Activated CD4-positive, alpha-beta T cell treated with anti-CD3 and anti-CD28 coated beads, Interleukin-2, amount 10 ng/mL, durations not matched to agents 7 days and 5 days (primary cell): ENCODE measurements at places on chromosomes 4 and X. TPM values are rescaled to one million over a fixed set of nuclear protein-coding genes. Genes with fewer than 3 reads are reported as not detected.

- no peaks in the 10 kb centered on the region for H3K4me1 ChIP-seq
- DNase-seq = no peak
- H3K4me3 ChIP-seq = no peak overlapping the region
- H3K27me3 ChIP-seq = no peaks in the 10 kb centered on the region
- H3K27ac ChIP-seq = no peak overlapping the region
- H3K36me3 ChIP-seq = no peaks in the 10 kb centered on the region
These were observed 625.7 kb downstream of the SMARCA1 start for GRCh38 chrX:128897621-128898020.

GRCh38 chrX:107979534-107979933 is 2.6 kb downstream of the TEX13B start:
- no peaks in the 10 kb centered on the region for H3K36me3 ChIP-seq
- no peak for DNase-seq
- H3K27me3 ChIP-seq = no peaks in the 10 kb centered on the region
- H3K27ac ChIP-seq = no peak overlapping the region

LEF1 gene
- 386 TPM for total RNA-seq

CSAG1 gene
- not detected for total RNA-seq

GRCh38 chrX:41240509-41240908 is 93.5 kb upstream of the DDX3X start:
- H3K27me3 ChIP-seq = no peaks in the 10 kb centered on the region
- no peaks in the 10 kb centered on the region for H3K36me3 ChIP-seq
- peaks cover 8% of the 10 kb centered on the region for H3K4me1 ChIP-seq
- no peak overlapping the region for H3K27ac ChIP-seq
- no peak for DNase-seq
- H3K4me3 ChIP-seq = no peak overlapping the region

NUP54 gene
- 52.5 TPM for total RNA-seq

SH2D1A gene
- total RNA-seq = 63.1 TPM

- no peak for DNase-seq
- no peak overlapping the region for H3K4me3 ChIP-seq
- no peak overlapping the region for H3K27ac ChIP-seq
These were observed 121.6 kb upstream of the FAT1 start for GRCh38 chr4:186845137-186845842.

DNA sequence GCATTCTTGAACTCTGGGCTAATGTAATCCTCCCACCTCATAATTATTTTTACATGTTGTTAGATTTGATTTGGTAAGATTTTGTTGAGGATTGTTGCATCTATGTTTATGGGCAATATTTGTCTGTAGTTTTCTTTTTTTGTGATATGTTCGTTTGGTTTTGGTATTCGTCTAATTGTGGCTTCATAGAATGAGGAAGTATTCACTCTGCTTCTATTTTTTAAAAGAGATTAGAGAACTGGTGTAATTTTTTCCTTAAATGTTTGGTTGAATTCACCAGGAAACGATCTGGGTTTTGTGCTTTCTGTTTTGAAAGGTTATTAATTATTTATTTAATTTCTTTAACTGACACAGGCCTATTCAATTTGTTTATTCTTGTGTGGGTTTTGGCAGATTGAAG is 161.2 kb upstream of the NUDT6 start:
- no peaks in the 10 kb centered on the region for H3K27me3 ChIP-seq
- H3K27ac ChIP-seq = no peak overlapping the region
- H3K4me1 ChIP-seq = no peaks in the 10 kb centered on the region
- no peak overlapping the region for H3K4me3 ChIP-seq

DNA sequence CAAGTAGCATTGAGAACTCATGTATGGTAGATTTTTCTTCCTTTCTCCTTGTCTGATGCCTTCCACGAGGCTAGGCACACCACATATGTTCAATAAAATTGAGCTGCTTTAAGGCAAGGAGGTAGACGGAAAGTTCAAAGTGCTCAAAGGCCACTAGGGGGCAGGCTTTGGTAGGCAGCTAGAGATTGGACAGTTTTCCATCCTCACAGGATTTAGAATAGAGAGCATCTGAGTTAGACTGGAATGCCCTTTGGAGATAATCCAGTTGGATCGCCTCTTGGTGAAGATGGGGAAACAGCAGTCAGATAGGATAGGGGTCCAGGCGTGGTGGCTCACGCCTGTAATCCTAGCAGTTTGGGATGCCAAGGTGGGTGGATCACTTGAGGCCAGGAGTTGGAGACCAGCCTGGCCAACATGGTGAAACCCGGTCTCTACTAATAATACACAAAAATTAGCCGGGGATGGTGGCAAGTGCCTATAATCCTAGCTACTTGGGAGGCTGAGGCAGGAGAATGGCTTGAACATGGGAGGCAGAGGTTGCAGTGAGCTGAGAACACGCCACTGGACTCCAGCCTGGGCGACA is 30.4 kb downstream of the ELF4 start:
- H3K27ac ChIP-seq = peak overlapping the region; percentile 72
- peak; percentile 63 for DNase-seq
- H3K27me3 ChIP-seq = no peaks in the 10 kb centered on the region
- H3K4me3 ChIP-seq = no peak overlapping the region

GRCh38 chr4:153480704-153481103 is 14.5 kb downstream of the TMEM131L start:
- H3K27me3 ChIP-seq = no peaks in the 10 kb centered on the region
- peaks cover 36% of the 10 kb centered on the region for H3K36me3 ChIP-seq
- no peak for DNase-seq

DNA sequence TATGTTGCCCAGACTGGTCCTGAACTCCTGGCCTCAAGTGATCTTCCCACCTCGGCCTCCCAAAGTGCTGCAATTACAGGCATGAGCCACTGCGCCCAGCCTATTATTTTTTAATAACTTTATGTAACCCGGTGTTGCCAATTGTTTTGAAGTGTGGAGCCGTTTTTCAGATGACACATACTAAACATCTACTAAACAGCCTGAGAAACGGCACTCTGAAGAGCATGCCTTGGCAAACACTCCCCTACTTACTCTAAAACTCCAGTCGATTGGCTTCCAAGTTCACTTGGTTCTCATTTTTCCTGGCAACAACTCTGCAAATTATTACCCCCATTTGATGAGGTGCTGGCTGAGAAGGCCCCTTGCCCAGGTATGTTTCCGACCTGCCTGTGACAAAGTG is 131.1 kb downstream of the GPR143 start:
- H3K27ac ChIP-seq = no peak overlapping the region
- H3K36me3 ChIP-seq = no peaks in the 10 kb centered on the region
- no peak overlapping the region for H3K4me3 ChIP-seq
- H3K4me1 ChIP-seq = peaks cover 9% of the 10 kb centered on the region
- no peaks in the 10 kb centered on the region for H3K27me3 ChIP-seq

DNA sequence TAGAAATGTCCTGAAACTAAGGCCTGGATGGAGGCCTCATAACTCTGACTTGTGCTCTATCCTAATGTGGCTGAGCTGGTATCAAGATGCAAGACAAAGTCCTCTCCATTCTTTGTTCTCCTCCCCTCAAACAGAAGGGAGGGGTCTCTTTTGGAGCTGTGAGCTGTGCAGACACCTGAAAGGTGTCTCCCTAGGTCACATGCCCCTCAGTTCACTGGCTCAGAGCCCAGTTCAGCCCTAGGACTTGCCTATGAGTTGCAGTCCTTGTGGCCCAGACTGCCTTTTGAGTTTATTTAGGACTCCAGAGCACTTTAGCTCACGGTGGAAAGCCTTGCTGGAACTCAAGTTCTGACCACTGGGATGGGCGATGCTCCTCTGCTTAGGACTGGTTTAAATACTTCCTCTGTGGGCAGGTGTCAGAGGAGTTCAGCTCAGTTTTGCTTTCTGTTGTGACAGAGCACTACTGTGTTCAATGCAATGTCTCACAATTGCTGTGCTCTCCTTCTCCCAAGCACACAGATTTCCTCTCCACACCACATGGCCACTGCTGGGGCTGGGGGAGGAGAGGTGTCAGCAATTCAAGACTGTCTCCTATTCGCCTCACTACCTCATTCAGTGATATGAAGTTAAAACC is 84.8 kb upstream of the ZNF827 start:
- H3K4me3 ChIP-seq = no peak overlapping the region
- no peak for DNase-seq

DNA sequence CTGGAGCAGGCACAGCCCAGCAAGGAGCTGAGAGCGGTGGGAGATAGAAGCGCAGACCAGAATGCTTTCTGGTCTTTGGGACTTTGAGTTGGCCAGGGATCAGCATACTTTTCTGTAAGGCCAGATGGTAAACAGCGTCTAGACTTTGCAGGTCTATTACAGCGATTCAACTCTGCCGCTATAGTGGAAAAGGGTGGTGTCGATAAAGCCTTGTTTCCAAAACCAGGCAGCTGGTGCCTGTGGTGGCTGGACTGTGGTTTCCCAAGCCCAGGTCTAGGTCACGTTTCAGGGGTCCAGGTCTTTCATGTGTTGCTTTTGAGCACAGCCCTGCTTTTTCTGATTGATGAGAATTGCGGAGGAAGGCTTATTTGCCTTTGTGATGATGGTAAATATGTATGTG is 40.1 kb downstream of the HTT-AS start:
- peaks cover 22% of the 10 kb centered on the region for H3K4me1 ChIP-seq
- no peak overlapping the region for H3K27ac ChIP-seq
- H3K4me3 ChIP-seq = no peak overlapping the region
- no peak for DNase-seq
- peaks cover 8% of the 10 kb centered on the region for H3K27me3 ChIP-seq
- H3K36me3 ChIP-seq = no peaks in the 10 kb centered on the region

HERC6 gene
- 42.8 TPM for total RNA-seq

LIAS gene
- 14.5 TPM for total RNA-seq

DNA sequence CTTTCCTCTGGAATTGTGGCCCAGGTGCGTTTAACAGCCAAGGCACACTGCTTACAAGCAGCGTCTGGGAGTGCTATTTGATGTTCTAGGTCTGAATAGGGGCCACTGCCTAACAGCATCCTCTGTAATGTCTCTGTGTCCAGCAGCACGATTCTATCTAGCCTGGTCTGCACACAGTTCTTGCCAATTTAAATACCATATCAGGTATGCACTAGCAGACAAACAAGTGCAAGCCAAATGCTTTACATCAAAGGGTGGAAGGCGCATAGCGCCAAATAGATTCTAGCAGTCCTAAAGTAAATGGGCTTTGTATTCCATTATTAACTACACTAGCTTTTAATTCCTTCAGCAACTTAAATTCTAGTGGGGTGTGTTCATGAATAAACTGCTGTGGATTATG is 15.8 kb upstream of the UGDH start:
- DNase-seq = no peak
- H3K27me3 ChIP-seq = no peaks in the 10 kb centered on the region
- no peak overlapping the region for H3K4me3 ChIP-seq
- H3K4me1 ChIP-seq = no peaks in the 10 kb centered on the region

DNA sequence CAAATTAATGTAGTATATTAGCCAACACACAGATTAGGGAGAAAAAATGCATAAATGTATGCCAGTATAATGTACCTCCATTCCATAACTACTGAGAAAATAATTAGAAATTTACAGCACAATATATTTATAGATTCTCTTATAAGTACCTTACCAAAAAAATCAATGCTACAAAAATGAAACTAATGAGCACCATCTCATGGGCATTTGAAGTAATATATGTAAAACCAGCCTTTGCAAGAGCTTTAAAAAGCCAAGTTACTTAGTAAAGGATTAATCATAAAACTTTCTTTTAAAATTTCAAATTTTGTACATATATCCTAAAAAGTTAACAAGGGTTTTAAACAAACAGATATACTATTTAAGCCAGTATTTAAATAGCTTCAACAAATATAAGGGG is 43.2 kb downstream of the LRBA start:
- no peak overlapping the region for H3K4me3 ChIP-seq
- no peaks in the 10 kb centered on the region for H3K27me3 ChIP-seq

DNA sequence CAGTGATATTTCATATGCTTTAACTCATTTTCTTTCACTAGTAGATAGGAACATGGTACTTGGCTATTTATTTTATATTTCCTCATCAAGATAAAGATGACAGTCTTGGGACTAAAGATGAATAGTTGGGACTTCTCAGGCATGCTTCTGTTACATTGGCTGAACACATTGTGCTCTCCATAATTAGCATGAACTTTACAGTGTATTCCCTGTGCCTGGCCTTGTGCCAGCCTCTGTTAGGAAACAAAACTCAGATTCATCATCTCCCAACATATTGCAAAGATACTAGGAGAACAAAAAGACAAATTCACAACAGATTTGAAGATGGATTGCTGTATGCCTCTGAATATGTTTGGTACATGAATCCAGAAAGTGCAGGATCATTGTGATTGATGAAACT is 26.4 kb downstream of the GRIA2 start:
- no peak overlapping the region for H3K27ac ChIP-seq
- H3K4me3 ChIP-seq = no peak overlapping the region
- no peaks in the 10 kb centered on the region for H3K27me3 ChIP-seq
- H3K36me3 ChIP-seq = no peaks in the 10 kb centered on the region

DNA sequence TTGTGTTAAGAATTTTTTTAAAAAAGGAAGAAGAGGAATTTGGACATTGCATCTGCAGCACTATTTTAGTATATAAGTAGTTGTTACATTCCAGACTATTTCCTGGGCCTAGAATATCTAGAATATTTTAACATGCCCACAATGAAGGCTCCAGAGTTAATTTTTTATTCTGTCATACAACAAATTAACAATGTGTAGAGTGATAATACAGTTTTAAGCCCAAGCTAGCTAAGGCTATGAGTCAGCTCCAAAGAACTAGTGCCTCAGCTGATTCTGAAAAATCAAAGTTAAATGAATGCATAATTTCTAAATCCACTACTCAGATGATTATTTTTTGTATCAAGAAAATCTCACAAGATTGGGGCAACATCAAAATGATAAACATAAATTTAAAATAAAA is 231.4 kb downstream of the PRDM5 start:
- H3K27ac ChIP-seq = no peak overlapping the region
- H3K27me3 ChIP-seq = peaks cover 7% of the 10 kb centered on the region
- no peak for DNase-seq
- H3K4me3 ChIP-seq = no peak overlapping the region

DNA sequence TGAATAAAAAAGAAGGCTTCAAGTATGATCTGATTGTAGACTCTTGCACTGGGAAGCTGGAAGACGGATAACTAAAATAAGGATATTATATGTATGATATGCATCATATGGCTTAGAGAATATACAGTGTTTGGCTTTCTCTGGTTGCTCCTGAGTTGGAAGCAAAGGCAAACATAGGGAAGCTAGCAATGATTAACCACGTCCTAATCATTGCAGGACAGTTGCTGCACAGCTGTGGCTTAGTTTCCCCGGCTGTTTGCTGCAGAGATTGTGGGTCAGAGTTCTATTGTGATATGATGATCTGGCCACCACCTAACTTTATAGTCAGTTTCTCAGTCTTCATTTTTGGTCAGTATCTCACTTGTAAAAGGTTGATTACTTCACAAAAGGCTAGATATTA is 36.3 kb upstream of the PARM1 start:
- no peak overlapping the region for H3K27ac ChIP-seq
- no peak overlapping the region for H3K4me3 ChIP-seq
- H3K4me1 ChIP-seq = no peaks in the 10 kb centered on the region
- no peak for DNase-seq
- H3K27me3 ChIP-seq = peaks cover 3% of the 10 kb centered on the region

DNA sequence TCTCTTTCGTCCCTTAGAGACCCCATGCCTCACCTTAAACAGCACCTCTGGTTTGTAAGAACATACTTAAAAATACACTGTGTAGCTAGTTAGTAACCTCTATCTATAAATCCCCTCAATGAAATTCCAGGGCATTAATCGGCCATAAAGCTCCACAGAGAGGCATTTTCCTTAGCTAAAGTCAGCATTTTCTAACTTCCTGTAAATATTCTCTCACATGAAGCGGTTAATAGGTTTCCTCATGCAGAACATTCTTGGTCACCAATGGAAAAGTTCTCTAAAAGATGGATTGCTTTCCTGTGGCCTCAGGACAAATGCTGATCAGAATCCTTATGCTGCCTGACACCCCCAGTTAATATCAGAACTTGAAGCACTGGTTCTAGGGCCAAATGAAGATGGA is 248.6 kb upstream of the BOD1L1 start:
- DNase-seq = no peak
- no peaks in the 10 kb centered on the region for H3K4me1 ChIP-seq
- H3K36me3 ChIP-seq = no peaks in the 10 kb centered on the region
- H3K4me3 ChIP-seq = no peak overlapping the region
- no peaks in the 10 kb centered on the region for H3K27me3 ChIP-seq
